Stimulated activated CD4-positive, alpha-beta T cell treated with anti-CD3 and anti-CD28 coated beads, Interleukin-4, amount 100 ng/mL, for 24 hours (primary cell): ENCODE measurements at places on chromosomes 11 and 22.

DNA sequence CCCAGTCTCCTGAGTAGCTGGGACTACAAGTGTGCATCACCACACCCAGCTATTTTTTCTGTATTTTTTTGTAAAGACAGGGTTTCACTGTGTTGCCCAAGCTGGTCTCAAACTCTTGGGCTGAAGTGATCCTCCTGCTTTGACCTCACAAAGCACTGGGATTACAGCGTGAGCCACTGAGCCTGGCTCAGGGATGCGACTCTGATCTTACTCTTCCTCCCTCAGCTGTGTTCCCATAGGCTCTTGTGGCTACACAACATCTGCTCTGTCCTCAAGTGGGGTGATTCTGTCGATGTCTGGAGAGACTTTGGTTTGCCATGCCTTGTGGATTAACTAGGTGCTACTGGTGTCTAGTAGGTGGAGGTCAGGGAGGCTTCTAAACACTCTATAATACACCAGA lies 127.0 kb upstream of the SERPIND1 start:
- no peak for DNase-seq

DNA sequence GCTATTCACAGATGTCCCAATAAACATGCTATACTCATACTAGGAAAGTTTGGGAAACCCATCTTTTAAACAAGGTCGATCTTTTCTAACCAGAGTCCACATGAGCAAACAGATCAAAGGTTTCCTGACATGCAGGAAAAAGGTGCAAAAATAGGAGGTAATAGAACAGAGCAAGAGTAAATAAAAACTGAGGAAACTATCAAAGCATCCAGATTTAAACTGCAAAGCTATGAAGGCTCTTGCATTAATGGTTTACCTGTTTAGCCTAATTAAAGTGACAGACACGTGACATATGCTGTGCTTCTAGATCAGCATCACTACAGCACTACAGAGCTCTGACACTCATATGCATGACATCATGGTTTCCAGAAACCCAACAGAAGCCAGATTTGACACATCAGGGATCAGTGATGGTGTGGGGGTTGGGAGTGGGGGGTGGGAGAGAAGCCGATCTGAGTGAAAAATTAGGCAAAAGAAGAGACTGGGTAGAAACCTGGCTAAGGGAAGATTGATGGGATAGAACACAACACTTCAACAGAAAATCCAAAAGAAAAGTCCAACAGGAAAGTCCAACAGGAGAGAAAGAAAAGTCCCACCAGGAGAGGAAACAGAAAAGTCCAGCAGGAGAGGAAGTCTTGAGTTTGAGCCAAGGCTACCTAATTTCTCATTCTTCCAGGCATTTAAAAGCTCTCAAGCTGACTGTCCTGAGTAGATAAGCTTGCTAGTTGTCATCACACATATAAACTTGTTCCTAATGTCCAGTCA lies 262.3 kb downstream of the SOX6 start:
- DNase-seq, result no peak

DNA sequence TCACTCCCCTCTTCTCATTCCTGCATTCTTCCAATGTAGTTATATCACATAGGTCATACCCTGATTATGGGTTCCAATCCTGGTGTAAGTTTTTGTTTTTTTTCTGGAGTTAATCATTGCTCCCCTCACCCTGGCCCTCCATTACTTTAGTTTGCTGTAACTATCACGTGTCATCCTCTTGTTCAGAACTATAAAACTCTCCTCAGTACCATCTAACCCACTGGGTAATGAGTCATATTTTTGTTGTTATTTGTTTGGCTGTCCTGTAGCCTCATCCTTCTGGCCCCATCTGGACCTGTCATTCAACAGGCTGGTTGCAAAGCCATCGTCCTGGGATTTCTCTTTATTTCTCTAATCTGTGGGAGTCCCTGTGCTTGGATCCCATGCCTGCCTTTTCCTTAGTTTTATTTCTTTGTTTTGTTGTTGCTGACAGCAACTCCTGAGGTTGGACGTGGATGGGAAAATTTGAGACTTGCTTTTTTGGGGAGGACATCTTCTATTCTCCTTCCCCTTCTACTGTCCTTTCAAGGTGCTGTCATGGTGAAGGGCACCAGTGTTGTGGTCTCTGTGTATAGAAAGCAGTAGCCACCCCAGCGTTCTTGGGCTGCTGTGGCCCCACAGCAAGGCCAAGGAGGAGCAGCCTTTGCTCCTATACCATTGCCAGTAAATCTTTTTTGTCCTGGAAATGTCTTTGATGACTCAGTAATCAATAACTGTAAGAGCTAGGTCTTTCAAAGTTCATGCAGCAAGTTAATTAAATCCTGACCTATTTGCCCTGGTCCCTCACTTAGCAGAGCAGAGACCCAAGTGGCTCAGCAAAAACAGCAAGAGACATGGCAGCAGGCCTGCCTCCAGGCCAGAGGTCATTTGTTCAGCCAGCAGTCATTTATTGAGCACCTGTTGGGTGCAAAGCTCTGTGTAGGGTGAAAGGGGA lies 82.5 kb downstream of the C22orf31 start:
- no peak for DNase-seq

DNA sequence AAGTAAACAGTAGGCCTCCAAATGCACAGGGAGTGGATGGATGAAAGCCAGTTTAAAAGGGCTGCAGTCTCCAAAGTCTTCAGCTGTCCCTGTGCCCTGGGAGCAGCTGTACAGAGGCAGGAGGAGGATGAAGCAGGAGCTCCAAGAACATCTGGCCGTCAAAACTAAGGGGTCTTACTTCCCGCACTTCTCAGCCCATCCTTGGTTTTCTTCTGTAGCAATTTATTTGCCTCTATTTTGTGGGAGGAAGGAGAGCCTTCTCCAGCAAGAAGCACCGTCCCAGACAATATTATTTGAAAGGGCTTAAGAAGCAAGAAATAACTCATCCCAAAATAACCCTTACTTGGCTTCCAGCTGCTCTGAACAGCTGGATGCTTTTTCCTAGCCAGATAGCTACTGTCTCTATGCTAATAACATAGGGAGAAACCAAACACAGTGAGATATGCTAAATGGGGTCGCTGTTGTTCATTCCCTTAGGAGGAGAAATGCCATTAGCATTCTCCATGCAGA lies 133.2 kb downstream of the SPATA19 start:
- no peak for DNase-seq

DNA sequence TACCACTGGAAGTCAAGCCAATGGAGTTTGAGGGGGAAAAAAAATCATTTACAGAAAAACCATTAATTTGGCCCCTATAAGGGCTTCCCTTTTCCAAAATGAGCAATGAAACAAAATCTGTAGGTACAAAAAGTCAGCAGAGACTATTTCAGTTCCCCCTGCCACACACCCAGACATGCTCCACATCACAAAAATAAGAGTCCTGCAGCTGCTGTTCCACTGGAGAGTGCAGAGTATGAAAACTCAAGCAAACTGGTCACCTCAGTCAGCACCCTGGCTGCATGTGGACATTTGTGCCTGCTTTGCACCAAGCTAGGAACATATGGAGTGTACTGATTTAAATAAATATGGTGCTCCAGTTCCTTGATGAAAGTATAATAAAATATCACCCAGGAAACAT lies 15.1 kb downstream of the POU2AF1 start:
- no peak for DNase-seq

DNA sequence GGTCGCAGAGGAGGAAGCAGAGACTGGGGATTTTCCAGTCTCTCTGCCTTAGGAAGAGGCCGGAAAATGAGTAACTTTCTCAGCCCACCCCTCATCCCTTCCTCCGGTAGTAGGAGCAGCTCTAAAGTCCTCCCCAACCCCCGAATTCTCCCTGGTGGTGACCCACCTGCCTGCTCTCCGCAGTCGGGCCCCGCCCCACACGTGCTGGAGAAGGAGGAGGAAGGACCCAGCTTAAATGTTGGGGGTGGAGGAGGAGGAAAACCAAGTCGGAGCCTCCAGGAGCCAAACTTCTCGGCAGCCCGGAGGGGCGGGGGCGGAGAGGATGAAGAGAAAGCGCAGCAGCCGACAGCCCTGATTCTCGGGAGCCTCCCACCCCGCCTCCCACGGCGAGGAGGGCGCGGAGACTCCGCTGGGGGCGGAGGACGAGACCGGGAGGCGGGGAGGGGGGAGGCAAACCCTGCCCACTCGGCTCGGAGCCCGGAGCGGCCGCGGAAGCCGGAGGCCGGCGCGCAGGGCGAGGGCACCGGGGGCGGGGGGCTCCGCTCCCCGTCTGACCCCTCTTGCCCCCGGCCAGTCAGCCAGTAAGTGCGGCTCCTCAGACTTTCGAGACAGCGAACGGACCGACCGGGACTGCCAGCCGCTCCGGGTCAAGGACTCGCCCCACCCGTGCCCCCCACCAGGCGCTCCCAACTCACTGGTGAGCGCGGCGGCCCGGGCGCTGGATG lies at the start of gene TPBGL:
Gene TPBGL (plus strand): TSS at position 464 of the 725 bp plus-strand sequence. CDS start 276 bp downstream, outside the sequence.
- DNase-seq, result no peak

DNA sequence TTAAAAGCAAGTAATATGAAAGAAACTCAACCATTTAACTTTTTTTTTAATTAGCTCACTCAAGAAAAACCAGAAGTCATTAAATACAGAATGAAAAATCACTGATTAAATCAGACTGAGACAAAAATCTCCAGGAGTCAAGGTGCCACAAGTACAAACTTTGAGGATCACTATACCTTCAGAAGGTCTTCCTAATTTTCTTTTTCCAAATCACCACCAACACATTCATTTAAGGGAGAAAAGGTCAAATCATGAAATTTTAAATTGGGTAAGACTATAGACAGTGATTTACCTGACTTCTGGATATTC lies 32.3 kb downstream of the PITPNB start:
- DNase-seq, result no peak

DNA sequence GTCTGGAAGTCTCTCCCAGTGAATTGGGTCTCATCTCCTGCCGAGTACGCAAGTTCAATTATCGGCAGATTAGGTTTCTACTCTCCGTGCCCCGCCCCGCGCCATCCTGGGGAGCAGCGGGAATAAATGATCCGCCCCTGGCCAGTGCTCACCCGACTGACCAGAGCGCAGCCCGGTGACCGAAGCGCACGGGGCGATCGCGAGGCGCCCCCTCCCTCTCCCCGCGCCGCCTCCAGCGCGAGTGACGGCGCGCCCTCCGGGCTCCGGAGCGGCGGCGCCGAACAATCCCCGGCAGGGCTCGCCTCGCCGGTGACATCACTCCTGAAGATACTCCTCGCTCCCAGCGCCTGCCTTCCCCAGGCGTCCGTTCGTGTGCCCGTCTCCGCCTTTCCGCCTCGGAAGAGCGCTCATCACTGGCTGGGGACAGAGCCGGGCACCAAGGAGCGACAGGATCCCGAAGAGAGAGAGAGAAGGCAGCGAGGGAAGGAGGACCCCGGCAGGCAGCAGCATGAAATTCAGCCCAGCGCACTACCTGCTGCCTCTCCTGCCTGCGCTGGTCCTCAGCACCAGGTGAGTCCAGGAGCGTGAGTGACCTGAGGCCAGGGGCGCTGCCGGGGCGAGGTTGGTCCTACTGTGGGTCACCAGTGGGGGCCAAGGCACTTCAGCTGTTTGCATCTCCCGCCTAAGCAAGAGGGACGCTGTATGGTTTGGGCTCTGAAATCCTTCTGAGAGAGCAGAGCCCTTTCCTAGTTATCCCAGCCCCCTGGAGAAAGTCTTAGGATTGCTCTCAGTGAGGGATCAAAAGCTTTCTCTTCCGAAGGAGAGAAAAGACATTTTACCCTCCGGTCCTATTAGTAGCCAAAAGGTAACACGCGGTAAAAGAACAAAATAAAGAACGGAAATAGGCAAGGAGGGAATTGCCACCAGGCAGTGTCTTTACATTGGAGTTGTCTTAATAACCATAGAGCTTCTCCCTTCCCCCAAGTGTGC lies at the start of gene LUZP2:
Gene LUZP2 (plus strand): TSS at position 318 of the 990 bp plus-strand sequence.
- no peak for DNase-seq

- peak; percentile 75 for DNase-seq
Observed at GRCh38 chr11:95068549-95068948, 1.8 kb downstream of the SRSF8 start.

- no peak for DNase-seq
Observed at GRCh38 chr11:108616549-108616948, 23.0 kb upstream of the EXPH5 start.

GRCh38 chr11:110098645-110099044 lies 5.5 kb downstream of the ZC3H12C start:
- DNase-seq, result no peak

DNA sequence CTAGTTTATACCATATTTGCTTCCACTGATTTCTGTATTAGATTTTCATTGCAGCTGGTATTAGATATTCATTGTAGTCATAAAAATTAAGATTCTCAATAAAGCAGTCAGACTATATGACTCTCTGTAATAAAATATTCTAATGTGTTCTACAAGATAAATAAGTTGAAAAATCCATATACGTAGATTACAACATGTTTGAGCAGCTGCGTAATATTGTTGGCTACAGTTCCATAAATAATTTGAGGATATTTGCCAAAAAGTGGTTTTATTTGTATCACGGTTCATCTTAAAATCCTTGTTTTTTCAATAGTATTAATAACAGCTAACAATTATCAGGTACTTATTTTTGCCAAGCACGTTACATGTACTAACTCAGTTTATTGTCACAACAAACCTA lies 668.6 kb upstream of the CCDC90B start:
- no peak for DNase-seq

- DNase-seq, result no peak
Observed at GRCh38 chr11:127925475-127925874, 661.9 kb downstream of the ETS1 start.

- no peak for DNase-seq
Observed at GRCh38 chr11:102653744-102654291, 28.7 kb upstream of the MMP20 start.

- no peak for DNase-seq
Observed at GRCh38 chr11:19345848-19346681, 105.3 kb upstream of the E2F8 start.

GRCh38 chr11:17401316-17401715 lies 12.9 kb upstream of the KCNJ11 start:
- no peak for DNase-seq

GRCh38 chr11:132330515-132330914 lies 960.1 kb downstream of the NTM start:
- no peak for DNase-seq

DNA sequence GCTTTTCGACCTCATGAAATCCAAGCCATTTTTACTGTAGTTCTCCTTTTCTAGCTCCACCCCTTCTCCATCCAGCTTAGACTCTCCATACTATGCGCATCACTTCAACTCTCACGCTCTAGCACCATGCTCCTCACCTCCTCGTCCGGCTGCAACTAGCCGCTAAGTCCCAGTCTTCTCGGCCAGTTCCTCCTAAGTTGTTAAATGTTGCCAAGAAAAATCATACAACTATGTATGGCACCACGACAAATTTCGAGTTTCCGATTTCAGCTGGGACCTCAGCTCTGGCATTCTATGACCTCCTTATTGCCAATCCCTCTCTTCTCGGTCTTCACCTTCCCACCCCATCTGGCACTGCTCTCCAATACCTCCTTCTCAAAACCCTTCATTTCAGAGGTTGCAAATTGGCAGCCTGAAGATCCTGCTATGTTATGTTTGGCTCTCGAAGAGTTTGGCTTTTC lies 1.0 kb downstream of the ZNF70 start:
- DNase-seq, result no peak

- DNase-seq, result no peak
Observed at GRCh38 chr11:25691959-25692358, 640.0 kb upstream of the ANO3 start.

DNA sequence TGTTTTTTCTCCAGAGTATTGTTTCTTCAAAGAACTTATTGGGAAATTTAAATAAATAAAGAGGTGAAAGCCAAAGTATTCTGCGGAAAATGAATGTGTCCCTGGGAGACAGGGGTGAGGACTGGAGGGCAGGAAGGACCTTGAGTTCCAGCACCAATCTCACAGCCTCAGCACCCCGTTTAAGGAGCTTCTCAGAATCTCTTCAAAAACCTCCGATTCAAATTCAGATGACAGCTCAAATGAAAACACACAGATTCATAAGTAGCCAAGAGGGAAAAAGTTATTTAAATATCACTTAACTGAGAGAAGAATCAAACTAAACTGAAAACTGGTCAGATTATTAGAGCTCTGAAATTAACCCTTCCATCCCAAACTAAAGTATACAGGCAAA lies 12.5 kb downstream of the MTMR2 start:
- no peak for DNase-seq
